ENCODE measurements at places on chromosomes 13 and 19.

DNA sequence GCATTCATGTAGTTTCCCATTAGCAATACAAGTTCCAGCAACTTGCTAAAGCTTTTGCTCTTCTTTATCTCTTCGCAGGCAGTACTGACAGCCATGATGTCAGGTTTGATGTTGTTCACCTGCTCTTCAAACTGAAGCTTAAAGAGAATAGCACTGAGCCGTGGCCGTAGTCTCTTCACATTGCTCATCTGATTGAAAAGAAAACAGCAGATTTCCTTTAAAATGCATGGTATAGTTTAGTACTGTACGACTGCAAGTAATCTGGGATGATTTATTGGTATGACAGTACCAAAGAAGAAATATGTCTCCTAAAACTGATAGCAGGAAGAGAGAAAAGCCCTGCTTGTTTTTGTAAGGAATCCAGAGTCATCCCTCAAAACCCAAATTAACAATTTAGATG is 284.4 kb downstream of the DIAPH3 start:
- no peak for DNase-seq

GRCh38 chr13:112171570-112171965 is 104.6 kb downstream of the SOX1 start:
- DNase-seq: no peak

DNA sequence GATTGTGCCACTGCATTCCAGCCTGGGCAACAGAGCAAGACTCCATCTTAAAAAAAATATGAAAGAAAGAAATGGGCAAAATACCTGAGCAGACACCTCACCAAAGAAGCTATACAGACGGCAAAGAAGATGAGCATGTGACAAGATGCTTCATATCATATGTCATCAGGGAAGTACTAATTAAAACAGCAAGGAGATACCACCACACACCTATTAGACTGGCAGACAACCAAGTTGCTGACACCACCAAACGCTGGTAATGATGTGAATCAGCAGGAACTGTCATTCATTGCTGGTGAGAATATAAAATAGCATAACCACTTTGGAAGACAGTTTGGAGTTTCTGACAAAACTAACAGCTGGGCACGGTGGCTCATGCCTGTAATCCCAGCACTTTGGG is 11.5 kb upstream of the TFDP1 start:
- DNase-seq: no peak

GRCh38 chr13:57631596-57632275 is at the start of gene PCDH17:
TSS of gene PCDH17 (plus strand) at chr13:57631744. CDS start at chr13:57632547, 803 bp downstream.
- DNase-seq: no peak

GRCh38 chr13:58376349-58376748 is 744.8 kb downstream of the PCDH17 start:
- DNase-seq: no peak

DNA sequence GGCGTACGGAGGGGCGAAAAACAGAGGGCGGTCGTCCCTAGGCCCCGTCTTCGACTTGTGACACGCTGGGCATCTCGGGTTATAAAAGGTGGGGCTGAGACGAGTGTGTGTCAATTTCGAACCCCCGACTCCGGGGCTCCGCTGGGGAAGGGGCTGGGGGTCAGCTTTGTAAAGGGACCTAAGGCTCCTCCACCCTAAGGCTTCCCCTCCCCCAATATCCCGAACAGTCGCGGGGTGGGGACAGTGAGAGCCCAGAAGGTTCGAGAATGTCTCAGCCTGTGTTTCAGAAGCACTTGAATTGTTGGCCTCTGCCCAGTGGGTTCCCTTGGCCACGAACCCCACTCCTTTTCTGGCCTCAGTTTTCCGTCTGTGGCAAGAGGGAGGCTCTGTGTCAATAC is 450 bp downstream of the SELENOW start:
- no peak for DNase-seq

DNA sequence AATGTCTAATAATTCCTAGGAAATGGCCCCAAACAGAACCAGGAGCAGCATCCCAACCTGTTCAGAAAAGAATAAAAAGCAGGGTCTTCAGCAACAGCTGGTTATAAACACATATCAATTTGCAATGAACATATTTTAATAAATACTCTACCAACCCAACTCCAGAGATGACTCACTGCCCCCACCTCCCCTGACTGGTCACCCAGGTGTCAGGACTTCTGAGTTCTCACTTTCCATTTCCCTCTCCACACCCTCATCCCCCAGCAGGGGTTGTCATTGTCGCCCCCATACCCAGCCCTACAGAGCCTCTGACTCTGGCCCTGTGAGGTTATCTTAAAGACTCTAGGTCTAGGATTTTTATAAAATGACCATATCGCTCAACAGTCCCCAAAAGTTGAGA is 6.9 kb downstream of the SERPINE3 start:
- no peak for DNase-seq

- no peak for DNase-seq
Measured at GRCh38 chr13:84358601-84359000, 476.3 kb upstream of the SLITRK1 start.

Measured in activated naive CD4-positive, alpha-beta T cell (primary cell).